A549 treated with CORT108297 at 1 μM for 4 hours (cell line): ENCODE measurements at places on chromosomes 6 and 20. TPM values are rescaled to one million over a fixed set of nuclear protein-coding genes. Genes with fewer than 3 reads are reported as not detected.

Gene WFDC5
- not detected in 5 replicates for total RNA-seq

Gene ZGPAT
- total RNA-seq = 22.2 to 32.0 TPM (median 28.6 TPM) in 5 replicates

Gene APCDD1L
- 0.03 to 0.08 TPM (median 0.07 TPM) in 5 replicates for total RNA-seq

Gene TEAD3
- 4.1 to 7.8 TPM (median 6.2 TPM) in 5 replicates for total RNA-seq

Gene PRR3
- 14.5 to 17.3 TPM (median 16.5 TPM) in 5 replicates for total RNA-seq

Gene TMEM217
- 0.54 to 1.3 TPM (median 0.75 TPM) in 5 replicates for total RNA-seq

Gene SIRPD
- total RNA-seq = not detected in 5 replicates

Gene FOXP4
- total RNA-seq = 17.4 to 26.3 TPM (median 24.9 TPM) in 5 replicates

Gene CST4
- not detected in 5 replicates for total RNA-seq

Gene THBS2
- not detected in 5 replicates for total RNA-seq

Gene PRPH2
- total RNA-seq = not detected in 5 replicates

Gene PDE10A
- 31.1 to 36.1 TPM (median 34.3 TPM) in 5 replicates for total RNA-seq

Gene CPNE5
- 0.06 to 0.12 TPM (median 0.09 TPM) in 4 of 5 replicates, not detected in the other for total RNA-seq

Gene GMNN
- total RNA-seq = 51.0 to 62.3 TPM (median 53.4 TPM) in 5 replicates

Gene LTA
- total RNA-seq = 0.11 to 0.23 TPM in 2 of 5 replicates, not detected in the others

Gene ERVFRD-1
- total RNA-seq = not detected in 5 replicates

Gene SRSF12
- 0.82 to 1.5 TPM (median 1.3 TPM) in 5 replicates for total RNA-seq

Gene SPAG4
- 3.5 to 6.6 TPM (median 4.7 TPM) in 5 replicates for total RNA-seq

Gene GGTLC1
- total RNA-seq = not detected in 5 replicates

Gene PTCHD4
- total RNA-seq = 0.05 to 0.08 TPM (median 0.06 TPM) in 3 of 5 replicates, not detected in the others

Gene DDAH2
- 28.8 to 35.0 TPM (median 32.1 TPM) in 5 replicates for total RNA-seq

Gene FOXC1
- 6.2 to 9.5 TPM (median 8.1 TPM) in 5 replicates for total RNA-seq

Gene PSORS1C1
- 3.0 to 5.1 TPM (median 3.8 TPM) in 5 replicates for total RNA-seq

Gene ZSCAN12
- total RNA-seq = 1.3 to 1.7 TPM (median 1.6 TPM) in 5 replicates

Gene MUC21
- total RNA-seq = not detected in 5 replicates

Gene SRMS
- not detected in 5 replicates for total RNA-seq

Gene ITPR3
- 31.9 to 49.4 TPM (median 42.7 TPM) in 5 replicates for total RNA-seq

Gene MYB
- total RNA-seq = 0.49 to 1.1 TPM (median 0.89 TPM) in 5 replicates

Gene TRIM40
- total RNA-seq = not detected in 5 replicates

Gene PSMB9
- total RNA-seq = 15.7 to 25.5 TPM (median 18.9 TPM) in 5 replicates

Gene LGSN
- 2.6 to 3.7 TPM (median 3.3 TPM) in 5 replicates for total RNA-seq

Gene TRIM27
- 35.3 to 47.8 TPM (median 43.5 TPM) in 5 replicates for total RNA-seq

Gene HFE
- 8.8 to 14.2 TPM (median 12.5 TPM) in 5 replicates for total RNA-seq

Gene F13A1
- total RNA-seq = not detected in 5 replicates

Gene MAN1A1
- total RNA-seq = 0.02 to 0.07 TPM (median 0.03 TPM) in 5 replicates

Gene FAM184A
- 0.03 TPM in 1 of 5 replicates, not detected in the others for total RNA-seq

Gene PRKN
- 0.02 to 0.47 TPM (median 0.12 TPM) in 4 of 5 replicates, not detected in the other for total RNA-seq

Gene BPIFB1
- 0.07 to 0.22 TPM (median 0.14 TPM) in 3 of 5 replicates, not detected in the others for total RNA-seq

Gene RAB44
- 0.03 to 0.08 TPM (median 0.05 TPM) in 4 of 5 replicates, not detected in the other for total RNA-seq

Gene TSPYL1
- 27.7 to 33.6 TPM (median 28.2 TPM) in 5 replicates for total RNA-seq

Gene BEND3
- total RNA-seq = 3.3 to 3.9 TPM (median 3.6 TPM) in 5 replicates
